Effector memory CD4-positive, alpha-beta T cell (primary cell): ENCODE measurements at places on chromosomes 4 and X.
A peak's percentile ranks its signal among the peaks of the same experiment; 100 is the strongest.

GRCh38 chr4:32268863-32269262 is 1548.7 kb downstream of the PCDH7 start:
- DNase-seq: no peak

DNA sequence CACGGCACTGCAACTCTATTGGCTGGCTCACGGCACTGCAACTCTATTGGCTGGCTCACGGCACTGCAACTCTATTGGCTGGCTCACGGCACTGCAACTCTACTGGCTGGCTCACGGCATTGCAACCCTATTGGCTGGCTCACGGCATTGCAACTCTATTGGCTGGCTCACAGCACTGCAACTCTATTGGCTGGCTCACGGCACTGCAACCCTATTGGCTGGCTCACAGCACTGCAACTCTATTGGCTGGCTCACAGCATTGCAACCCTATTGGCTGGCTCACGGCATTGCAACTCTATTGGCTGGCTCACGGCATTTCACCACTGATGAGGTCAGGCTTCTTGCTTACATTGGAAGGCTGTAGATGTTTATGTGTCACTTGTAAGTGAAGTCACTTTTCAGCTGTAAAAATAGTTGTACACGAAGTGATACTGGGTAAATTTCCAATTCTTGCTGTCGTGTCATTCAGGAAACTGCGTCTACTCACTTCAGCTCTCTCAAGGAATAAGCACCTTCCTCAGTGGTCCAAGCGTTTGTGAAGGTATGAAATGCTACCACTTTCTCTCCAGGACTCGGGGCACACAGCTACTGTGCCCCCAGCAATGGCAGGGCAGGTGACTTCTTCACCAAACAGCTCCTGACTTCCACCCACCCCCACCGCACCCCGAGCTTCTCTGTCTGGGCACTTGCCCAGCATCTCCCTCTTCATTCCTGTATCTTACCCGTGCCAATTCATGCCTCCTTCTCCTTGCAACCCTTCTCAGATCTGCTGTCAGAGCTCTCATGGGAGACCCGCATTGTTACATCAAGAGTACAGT is 141.3 kb downstream of the AFAP1 start:
- no peak for DNase-seq

DNA sequence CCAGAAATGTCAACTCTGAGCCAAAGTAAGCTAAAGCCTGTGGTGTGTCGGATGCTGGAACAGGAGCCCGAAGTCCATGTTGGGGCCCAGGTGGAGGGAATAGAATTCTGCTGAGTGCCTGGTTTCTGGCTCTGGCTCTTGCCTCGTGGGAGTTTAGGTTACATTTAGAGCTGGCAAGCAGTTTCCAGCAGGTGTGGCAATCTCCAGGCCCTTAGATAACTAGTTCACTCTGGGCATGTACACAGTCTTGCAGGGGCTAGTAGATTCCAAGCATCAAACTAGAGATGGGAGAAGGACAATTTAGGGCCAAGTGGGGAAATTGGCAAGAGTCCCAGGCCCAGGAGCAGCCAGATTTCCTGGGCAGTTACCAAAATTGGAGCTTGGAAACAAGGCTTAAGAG is 56.3 kb upstream of the STOX2 start:
- DNase-seq: no peak

DNA sequence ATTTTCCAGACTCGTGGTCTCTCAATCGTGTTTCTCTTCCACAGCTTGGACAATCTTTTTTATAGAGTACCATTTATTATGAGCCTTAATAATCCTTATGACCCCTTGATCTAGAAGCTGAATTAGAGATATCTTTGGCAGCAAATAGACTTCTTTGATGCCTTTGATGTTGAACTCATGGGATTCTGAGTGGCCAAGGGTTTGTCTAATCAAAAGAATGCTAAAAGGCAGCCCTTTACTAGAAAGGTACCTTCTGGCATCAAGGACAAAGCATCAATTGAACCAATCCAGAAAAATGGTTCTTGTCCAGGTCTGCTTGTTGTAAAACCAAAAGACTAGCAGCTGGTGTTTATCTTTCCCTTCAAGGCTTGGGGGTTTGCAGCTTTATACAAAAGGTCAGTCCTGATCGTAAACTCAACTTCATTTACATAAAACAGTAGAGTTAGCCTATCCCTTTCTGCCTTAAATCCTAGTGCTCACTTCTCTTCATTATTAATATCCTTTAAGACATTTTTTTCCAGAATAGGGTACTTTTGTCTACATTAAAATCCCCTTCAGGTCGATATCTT is 411.3 kb downstream of the FAT4 start:
- no peak for DNase-seq

GRCh38 chr4:189090174-189090814 is 850.4 kb upstream of the FRG1 start:
- no peak for DNase-seq

- DNase-seq: no peak
These were observed 792.9 kb upstream of the HTR2C start for GRCh38 chrX:113790987-113791386.

DNA sequence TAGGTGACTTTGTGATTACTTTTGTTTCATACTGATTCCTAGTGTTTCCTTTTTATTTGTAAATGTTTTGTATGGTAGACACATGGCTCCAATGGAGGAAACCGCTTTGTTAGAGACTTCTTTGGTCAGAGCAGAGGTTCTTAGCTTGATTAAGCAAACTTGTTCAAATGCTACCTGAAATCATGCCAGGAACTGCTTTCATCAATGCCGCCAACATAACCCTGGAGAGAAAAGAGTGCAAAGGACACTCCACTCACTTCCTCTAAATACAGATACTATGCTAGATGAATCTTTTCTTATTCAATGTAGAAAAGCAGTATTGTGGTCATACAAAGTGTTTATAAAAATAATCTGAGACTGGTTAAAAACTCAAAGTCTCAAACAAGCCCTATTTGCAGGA is 25.7 kb upstream of the COX7B2 start:
- no peak for DNase-seq

GRCh38 chr4:185803022-185803421 is 9.0 kb downstream of the SORBS2 start:
- DNase-seq: no peak

- DNase-seq: no peak
These were observed 676.7 kb upstream of the LCORL start for GRCh38 chr4:18698119-18698883.

- DNase-seq: no peak
These were observed 49.7 kb upstream of the SLC16A2 start for GRCh38 chrX:74371425-74372222.

DNA sequence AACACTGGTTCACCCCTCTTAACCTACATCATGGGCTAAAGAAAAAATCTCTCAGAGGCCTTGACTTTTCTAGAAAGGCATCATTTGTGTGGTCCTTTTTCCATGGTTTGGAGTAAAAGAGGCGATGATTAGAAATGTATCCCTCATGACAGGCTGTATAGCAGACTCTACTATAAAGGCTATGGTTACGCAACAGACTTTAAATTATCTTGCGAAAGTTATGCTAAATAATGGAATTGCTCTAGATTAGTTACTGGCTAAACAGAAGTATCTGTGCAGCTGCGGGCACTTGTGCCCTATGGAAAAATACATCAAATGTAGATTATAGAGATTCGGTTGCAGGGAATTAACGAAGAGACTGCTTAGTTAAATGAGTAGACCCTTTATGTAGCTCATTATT is 101.6 kb downstream of the TMEM47 start:
- no peak for DNase-seq

GRCh38 chr4:41257257-41257901 is 651 bp downstream of the UCHL1 start:
- no peak for DNase-seq

GRCh38 chrX:10360116-10360515 is 203.3 kb downstream of the CLCN4 start:
- DNase-seq: no peak

DNA sequence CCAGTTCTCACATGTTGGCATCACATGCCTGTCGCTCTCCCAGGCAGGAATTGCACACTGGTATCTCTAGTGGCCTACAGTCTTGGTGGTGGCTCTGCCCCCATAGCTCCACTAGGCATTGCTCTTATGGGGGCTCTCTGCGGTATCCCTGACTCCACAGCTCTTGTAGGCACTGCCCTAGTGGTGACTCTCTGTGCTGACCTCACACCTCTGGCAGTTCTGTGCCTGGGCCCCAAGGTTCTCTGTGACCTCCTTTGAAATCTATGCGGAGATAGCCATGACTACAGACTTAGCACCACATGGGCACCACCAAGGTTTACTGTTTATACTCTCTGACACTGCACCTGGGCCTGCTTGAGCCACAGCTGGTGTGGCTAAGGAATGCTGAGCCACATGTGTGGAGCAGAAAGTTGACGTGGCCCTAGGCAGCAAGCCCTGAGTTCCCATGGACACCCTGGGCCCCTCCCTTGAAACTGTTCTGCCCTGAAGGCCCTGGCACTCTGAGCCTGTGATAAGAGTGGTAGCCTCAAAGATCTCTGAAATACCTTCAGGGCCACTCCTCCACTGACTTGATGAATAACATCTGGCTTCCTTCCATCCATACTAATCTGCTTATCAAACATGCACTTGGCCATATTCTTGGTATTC is 8.0 kb downstream of the SLC9B1 start:
- no peak for DNase-seq

- no peak for DNase-seq
These were observed 203.0 kb downstream of the ARAP2 start for GRCh38 chr4:36041340-36041739.

DNA sequence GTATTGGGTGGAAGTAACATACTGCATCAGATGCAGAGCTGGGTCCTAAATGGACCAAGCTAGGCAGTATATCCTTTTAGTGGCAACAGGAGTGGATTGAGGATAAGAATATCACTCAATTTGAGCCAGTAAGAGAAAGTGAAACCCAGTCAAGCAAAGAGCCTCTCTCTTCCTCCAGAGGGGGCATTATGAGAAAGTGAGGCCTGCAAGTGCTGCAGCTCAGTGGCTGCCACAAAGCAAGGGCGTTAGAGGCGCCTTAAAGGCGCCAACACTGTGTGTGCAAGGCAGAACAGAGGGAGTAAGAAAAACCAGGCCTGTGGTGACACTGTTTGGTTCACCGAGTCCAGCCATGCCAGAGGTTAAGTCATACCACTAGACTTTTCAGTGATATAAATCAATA is 17.5 kb downstream of the STX18 start:
- DNase-seq: peak; percentile 5

GRCh38 chrX:103697687-103698086 is 11.2 kb upstream of the MORF4L2 start:
- DNase-seq: no peak

DNA sequence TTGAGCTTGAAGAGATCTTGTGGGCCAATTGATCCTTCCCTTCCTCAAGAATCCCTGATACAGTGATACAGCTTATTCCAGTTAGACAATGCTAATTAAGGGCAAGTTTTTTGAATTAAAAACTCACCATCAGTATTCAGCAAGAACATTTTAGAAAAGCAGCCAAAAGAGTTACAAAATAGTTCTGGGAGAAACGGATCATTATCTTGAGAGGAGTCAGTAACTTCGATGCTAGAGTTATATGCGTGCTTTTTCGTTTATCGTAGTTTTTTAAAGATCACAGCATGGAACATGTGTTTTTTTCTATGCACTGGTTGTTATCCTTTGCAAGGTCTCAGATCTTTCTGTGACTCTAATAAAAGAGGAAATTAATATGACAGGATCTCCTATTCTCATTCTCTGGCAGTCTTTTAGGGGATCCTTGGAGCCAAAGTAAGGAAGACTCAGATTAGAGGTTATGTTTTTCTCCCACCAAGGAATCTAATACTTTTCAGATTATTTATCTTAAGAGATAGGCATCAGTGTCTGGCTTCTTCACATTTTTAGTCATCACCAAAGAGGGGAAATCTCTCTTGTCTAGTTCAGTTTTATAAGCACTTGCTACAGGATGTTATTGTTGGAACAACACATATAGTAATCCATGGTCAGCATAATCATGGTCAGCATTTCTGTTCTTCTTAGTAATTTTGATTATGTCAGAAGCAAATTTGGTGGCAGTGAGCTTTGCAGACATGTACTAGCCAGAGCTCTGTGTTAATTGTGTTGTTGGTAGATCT is 109.7 kb downstream of the PDLIM5 start:
- DNase-seq: no peak

DNA sequence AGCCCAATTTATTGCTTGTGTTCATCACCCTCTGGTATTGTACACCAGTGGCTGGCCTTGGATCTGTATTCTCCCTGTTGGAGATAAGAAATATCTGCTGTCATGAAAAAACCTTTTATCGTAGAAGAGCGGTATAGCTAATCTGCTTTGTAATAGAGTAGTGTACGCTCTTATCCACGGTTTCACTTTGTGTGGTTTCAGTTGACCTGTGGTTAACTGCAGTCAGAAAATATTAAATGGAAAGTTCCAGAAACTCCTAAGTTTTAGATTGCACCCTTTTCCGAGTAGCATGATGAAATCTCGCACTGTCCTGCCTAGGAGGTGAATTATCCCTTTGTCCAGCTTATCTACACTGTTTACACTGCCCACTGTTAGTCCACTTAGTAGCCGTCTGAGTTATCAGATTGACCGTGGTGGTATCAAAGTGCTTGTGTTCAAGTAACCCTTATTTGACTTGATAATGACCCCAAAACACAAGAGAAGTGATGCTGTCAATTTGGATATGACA is 42.4 kb downstream of the KDM6A start:
- DNase-seq: no peak

DNA sequence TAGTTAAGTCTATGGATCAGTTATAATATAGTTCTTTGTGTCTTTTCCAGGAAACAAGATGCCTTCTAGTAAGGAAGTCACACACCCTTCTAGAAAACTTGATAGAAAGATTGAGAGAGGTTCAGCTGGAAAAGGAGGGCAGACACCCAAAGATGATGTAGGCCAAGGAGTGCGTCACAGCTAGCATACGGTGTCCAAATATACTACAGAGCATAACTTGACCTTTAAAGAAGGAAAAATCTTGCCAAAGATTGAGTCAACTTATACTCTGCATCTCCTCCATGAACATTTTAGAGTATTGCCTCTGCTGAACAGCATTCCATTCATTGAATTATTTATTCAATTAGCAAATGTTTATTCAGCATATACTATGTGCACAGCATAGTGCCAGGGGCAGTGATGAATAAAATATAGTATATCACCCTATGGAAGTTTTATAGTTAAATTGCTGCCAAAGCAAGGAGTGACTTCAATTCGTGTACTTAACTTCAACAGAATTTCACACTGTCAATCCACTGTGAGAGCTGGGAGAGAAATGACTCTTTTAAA is 51.9 kb upstream of the SLC6A14 start:
- DNase-seq: no peak

DNA sequence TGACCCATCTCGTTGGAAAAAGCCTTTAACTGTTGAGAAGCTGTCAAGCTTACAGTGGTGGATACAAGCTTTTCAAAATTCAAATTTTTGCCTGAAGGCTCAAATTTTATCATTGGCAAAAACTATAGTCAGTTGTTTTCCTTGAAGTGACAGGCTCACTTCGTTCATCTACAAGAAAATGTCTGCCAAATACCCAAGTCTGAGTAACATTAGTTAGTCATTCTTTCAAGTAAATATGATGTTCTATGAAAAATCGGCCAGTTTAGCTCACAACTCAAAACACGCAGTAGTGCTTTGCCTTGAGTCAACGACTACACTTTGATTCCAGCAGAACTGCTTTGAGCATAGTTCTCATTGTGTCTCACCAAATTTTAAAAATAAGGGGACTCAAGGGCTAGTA is 170.3 kb upstream of the MAMLD1 start:
- DNase-seq: no peak

- DNase-seq: no peak
These were observed 27.0 kb downstream of the DHX15 start for GRCh38 chr4:24557026-24558025.
